ENCODE measurements at places on chromosomes 4 and X. TPM values are rescaled to one million over a fixed set of nuclear protein-coding genes. Genes with fewer than 3 reads are reported as not detected.

PAPSS1 gene
- total RNA-seq, result 45.9 TPM

UGT2A1 gene
- not detected for total RNA-seq

GAGE2A gene
- not detected for total RNA-seq

HHIP gene
- 52.4 TPM for total RNA-seq

DCAF12L1 gene
- 0.07 TPM for total RNA-seq

CPZ gene
- not detected for total RNA-seq

AIFM1 gene
- total RNA-seq, result 17.3 TPM

XK gene
- total RNA-seq, result under 0.01 TPM

TLL1 gene
- 2.7 TPM for total RNA-seq

ZCCHC18 gene
- 1.5 TPM for total RNA-seq

XAGE2 gene
- not detected for total RNA-seq
